ENCODE measurements at places on chromosomes 1 and 21.

- no peak for DNase-seq
Observed at GRCh38 chr1:152622803-152623202, at the start of gene LCE3A. TSS of gene LCE3A (minus strand) at chr1:152623103. CDS start at chr1:152623103, 0 bp downstream.

- DNase-seq = no peak
Observed at GRCh38 chr1:198867182-198867581, 228.3 kb downstream of the PTPRC start.

DNA sequence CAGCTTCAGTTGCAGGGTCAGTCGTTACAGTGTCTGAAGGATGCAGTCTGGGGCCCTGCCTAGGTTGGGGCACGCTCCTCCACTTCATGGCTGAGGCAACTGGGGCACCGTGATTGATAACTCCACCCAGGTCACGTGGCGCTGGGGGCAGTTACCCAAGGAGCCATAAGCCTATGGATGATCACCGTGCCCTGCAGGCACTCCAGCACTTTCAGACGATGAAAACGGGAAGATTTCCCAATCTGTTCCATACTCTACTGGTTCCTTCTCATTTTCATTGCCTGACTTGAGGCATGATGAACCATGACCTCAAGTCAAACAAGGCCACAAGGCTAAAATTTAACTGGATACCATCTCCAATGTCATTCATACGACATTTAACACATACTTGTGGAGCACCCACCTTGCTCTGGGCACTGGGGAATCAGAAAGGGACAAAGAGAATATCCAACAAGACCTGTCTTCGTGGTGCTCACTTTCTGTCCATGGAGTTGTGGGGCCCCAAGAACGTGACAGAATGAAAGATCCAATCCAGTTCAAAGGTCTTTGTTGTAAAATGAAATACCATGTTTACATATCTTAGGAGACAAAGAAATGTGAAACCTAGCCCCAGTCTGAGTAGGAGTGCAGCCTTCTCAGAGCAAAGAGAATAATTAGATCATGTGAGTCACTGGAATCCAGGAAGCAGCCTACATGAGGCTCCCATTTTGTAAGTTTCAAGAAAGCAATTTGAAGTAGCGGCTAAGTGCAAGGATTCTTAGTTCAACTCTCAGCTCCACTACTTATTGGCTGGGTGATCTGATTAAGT is 39.4 kb upstream of the SPOCD1 start:
- DNase-seq = no peak

GRCh38 chr21:14273736-14274538 is 58.0 kb downstream of the RBM11 start:
- DNase-seq = no peak

- no peak for DNase-seq
Observed at GRCh38 chr1:77063118-77063517, 156.1 kb downstream of the PIGK start.

GRCh38 chr1:17447501-17447992 is 8.1 kb upstream of the RCC2 start:
- DNase-seq = no peak

- no peak for DNase-seq
Observed at GRCh38 chr1:156959925-156960324, 39.5 kb downstream of the LRRC71 start.

- DNase-seq = no peak
Observed at GRCh38 chr21:41758550-41758949, 8.3 kb downstream of the RIPK4 start.

- no peak for DNase-seq
Observed at GRCh38 chr1:110756506-110756905, 81.8 kb upstream of the KCNA3 start.

- no peak for DNase-seq
Observed at GRCh38 chr1:233459968-233460367, 132.4 kb downstream of the MAP3K21 start.

- DNase-seq = no peak
Observed at GRCh38 chr1:239570878-239571277, 184.5 kb downstream of the CHRM3 start.

- DNase-seq = no peak
Observed at GRCh38 chr1:12109901-12110300, 46.8 kb downstream of the TNFRSF8 start.

DNA sequence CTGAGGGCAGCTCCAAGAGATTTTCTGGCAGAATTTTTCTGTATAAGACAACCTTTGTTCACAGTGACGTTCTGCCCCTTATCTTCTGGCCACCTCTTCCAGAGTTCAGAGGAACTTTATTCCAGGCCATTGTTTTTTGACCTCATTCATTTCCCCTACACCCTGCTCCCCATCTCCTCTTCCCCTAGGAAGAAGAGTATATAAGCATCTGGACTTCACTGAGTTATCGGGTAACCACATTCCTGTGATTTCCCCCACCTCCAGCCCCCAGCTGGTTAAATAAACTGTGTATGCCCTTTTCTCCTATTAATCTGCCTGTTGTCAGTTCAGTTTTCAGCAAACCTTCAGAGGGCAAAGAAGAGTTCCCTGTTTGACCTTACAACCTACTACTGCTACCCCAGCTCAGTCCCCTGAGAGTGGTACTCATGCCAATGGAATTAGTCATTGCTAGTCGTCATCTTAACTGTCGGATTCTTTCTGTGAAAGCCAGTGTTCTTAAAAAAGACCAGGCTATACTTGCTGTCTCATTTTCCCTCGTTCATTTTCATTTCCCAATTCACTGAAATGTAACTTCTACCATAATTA is 14.3 kb upstream of the ALG14 start:
- DNase-seq = no peak

DNA sequence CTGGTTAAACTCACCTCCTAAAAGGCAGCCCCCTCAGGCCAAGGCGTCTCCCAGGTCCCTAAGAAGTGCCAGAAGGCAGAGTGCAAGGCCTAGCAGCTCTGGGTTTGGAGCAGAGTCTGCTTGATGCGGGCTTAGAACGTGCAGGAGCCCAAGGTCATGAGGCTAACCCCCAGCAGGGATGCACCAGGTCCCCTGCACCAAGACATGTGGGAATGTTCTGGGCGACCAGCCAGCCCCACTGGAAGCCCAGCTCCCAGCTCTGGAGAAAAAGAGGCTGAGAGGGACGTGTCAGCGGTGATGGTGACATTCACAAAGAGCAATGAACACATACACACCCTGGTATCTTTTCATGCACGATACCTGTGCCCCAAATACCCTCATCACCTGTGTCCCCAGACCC is 5.1 kb downstream of the LRRN2 start:
- DNase-seq = no peak

GRCh38 chr1:185046668-185047067 is 1.3 kb downstream of the RNF2 start:
- no peak for DNase-seq

DNA sequence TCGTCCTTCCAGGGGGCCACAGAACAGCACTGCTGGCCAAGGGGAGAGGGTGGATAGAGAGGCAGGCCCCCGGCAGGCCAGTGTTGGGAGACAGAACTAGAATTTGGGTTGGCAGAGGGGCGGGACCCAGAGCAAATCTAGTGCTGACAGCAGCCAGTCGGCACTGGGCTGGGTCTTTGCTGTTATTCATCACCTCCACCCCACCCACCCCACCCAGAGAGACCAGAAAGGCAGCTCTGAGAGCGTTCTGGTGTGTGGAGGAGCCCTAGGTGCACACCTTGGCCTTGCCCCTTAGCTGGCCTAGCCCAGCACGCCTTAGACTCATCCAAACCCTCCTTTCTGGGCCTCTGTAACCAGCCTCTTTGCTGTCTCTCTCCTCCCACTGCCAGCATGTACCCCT is 6.4 kb upstream of the PKP1 start:
- DNase-seq = no peak

DNA sequence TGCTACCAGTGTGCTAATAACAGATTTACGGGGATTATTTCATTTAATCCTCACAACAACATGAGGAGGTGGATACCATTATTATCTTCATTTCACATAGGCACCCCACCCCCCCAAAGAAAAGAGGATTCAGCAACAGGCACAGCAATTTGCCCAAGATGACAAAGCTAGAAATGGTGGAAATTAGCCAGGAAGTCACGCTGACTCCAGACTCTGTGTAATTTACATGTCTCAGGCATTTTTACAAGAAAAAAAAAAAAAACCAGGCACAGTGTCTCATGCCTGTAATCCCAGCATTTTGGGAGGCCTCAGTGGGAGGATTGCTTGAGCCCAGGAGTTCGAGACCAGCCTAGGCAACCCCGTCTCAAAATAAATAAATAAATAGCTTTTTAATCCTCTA is 37.5 kb upstream of the PRDM2 start:
- DNase-seq = no peak

DNA sequence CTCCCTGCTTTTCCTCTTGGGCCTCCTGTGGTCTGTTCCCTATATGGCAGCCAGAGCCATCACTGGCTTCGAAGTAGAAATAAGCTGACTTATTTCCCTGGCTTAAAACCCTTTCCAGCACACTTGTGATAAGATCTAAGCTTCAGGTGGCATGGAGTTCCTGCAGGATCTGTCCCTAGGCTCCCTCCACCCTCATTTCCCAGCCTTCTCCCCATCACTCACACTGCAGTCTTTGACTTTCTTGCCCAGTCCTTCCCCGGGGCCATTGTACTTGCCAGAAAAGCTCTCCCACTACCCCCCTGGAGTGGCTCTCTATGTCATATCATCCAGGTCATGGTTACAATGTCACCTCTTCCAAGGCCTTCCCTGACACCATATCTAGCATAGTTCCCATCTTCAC is 55.8 kb downstream of the KCNJ6 start:
- DNase-seq = no peak

DNA sequence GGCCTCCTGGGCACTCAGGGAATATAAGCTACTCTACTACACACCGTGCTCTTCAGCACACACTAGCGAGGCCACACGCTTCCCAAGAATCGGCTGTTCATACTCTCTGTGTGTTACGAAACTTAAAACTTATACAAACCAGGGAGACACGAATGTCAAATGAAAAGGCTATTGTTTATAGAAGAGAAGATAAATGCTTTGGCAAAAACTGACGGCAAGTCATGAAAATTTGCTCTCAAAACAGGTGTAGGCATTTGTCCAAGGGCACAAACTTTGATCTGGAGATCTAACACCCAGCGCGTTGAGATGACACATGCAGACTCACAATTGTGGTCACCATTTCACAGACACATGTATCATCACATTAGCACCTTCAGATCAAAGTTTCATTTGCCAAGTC is 46.1 kb downstream of the USP48 start:
- no peak for DNase-seq
